ENCODE measurements at places on chromosomes 11 and 22. TPM values are rescaled to one million over a fixed set of nuclear protein-coding genes. Genes with fewer than 3 reads are reported as not detected.

GRCh38 chr11:1326435-1327063 is 17.1 kb upstream of the TOLLIP start:
- peak; percentile 8 for DNase-seq
- no peak overlapping the region for H3K4me3 ChIP-seq
- no peaks in the 10 kb centered on the region for H3K36me3 ChIP-seq
- H3K4me1 ChIP-seq = no peaks in the 10 kb centered on the region
- H3K27ac ChIP-seq = no peak overlapping the region

DNA sequence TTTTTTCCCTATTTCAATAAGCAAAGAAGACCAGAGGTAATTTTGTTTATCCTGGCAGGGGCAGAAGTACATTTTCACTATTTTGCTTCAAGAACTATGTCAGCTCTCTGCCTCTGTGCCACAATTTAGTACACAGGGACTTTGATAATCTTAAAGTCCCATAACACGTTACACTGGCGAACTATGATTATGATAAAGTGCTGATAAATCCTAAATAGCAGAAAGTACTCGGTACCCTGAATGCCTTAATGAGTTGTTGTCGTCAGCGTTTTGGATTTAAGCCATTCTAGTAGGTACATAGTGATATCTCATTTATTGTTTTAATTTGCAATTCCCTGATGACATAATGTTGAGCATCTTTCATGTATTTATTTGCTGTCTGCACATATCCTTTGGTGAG is 16.6 kb upstream of the PHOX2A start:
- no peak overlapping the region for H3K4me3 ChIP-seq
- no peaks in the 10 kb centered on the region for H3K36me3 ChIP-seq
- no peak for DNase-seq
- no peak overlapping the region for H3K27ac ChIP-seq
- peaks cover 15% of the 10 kb centered on the region for H3K4me1 ChIP-seq
- peaks cover 16% of the 10 kb centered on the region for H3K27me3 ChIP-seq

GRCh38 chr11:3217818-3218482 is 663 bp downstream of the MRGPRG start:
- H3K36me3 ChIP-seq = no peaks in the 10 kb centered on the region
- H3K4me3 ChIP-seq = no peak overlapping the region
- H3K4me1 ChIP-seq = peaks cover 7% of the 10 kb centered on the region
- H3K27ac ChIP-seq = no peak overlapping the region

Gene GGT5
- total RNA-seq = not detected

Gene CHRDL2
- total RNA-seq = not detected

Gene POU2AF3
- total RNA-seq = not detected

Measured in activated CD4-positive, alpha-beta memory T cell treated with anti-CD3 and anti-CD28 coated beads, Interleukin-2, amount 10 ng/mL, durations not matched to agents 7 days and 5 days (primary cell).